Activated T-helper 17 cell treated with anti-CD3 and anti-CD28 coated beads, Interleukin-2, amount 50 U/mL, for 72 hours (primary cell): ENCODE measurements at places on chromosomes 3 and 15.

GRCh38 chr15:66862940-66863335 lies 160.9 kb downstream of the SMAD6 start:
- peak; percentile 88 for ATAC-seq

- ATAC-seq = no peak
These were observed 1.4 kb downstream of the MAP6D1 start for GRCh38 chr3:183823963-183824362.

DNA sequence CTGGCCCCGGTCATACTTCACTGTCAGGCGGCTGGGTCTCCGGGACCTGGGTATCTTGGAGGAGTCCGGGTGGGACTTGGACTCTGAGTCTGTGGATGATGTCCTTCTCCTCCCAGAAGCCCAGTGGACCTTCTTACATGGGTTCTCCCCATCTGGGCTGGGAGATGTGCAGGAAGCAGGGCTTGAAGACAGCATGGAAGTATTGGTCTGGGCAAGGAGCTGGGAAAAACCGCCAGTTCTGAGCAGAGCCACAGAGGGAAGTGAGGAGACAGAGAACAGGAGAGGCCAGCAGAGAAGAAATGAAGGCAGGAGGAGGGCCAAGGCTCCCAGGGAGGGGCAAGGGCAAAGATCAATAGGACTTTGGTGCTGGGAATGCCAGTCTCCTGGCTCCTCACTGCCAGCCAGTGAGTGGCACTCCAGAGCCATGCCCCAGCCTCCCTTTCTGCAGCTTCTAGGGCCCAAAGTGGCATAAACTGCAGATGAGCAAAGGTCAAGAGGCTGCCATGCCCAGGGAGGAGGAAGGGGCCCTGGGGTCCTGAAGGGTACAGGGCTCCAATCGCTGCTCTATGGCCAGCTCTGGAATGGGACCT lies at the start of gene PPP1R14D:
PPP1R14D (minus strand) TSS at position 262 of the 590 bp plus-strand sequence; CDS start at position 195, 67 bp downstream.
- no peak for ATAC-seq

DNA sequence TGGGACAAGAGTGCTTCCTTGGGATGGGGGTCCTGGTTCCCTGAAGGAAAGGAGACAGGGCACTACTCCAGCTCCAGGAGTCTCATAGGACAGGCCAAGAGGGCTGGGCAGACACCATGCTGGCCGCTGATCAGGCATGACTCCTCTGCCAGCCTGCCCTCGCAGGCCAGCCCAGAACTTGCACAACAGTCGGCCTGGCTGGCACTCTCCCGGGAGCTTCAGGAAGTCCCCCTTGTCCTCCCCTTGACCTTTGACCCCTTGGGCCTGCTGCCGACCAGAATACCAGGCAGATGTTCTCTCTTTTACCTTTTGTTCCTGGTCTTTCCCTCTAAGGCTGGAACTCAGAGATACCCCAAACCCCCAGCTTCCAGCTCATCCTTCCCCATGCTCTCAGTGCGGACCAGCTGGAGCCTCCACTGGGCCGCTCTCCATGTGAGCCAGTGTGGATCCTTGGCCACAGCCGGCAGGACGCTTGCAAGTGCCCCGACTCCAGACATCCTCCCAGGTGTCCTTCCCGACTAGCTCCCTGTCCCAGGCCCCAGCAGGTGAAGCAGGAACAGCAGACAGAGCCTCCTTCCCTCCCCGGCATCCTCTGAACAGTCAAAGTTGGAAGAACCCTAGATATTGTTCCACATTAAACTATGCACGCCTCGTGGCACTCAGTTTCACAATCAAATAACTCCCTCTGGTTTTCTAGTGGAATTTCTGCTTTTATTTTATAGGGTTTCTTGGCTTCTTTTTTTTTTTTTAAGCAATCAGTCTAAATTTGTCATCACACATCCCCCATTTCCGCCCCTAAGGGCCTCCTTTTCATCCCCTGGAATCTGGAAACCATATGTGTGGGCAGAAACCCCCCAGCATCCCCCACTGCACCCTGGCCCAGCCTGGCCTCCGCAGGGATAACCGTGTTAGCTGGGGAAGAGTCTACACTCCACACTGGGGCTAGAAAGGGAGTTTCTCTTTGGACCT lies 15.7 kb downstream of the VPS18 start:
- ATAC-seq = no peak

GRCh38 chr3:47791193-47791855 lies 9.6 kb upstream of the SMARCC1 start:
- no peak for ATAC-seq

DNA sequence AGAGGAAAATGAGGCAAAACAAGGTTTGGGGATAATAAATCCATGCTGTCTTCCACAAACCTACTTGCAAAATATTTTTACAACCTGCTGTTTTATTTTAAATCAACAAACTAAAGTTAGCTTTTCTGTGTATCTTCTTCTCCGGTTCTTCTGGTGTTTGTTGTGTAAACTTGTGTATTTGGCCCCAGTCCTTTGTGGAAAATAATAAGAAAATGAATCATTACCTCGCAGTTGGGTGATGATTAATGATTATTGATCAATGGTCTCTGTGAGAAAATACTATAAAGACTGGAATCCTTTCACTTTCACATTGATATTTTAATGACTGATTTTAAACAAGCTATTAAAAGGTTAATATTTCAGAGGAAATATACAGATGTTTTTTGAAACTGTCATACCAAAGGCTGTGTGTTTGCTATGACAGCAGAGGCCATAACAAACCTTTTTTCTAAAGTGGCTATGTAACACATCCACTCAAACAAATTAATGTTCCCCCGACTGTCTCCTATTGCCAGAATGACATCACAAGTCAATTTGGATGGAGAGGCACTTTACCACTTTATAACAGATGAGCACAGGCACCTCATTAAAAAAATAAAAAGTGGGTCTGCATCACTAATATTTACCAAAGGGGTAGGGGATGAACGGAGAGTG lies 152.5 kb downstream of the MEX3B start:
- ATAC-seq = no peak

DNA sequence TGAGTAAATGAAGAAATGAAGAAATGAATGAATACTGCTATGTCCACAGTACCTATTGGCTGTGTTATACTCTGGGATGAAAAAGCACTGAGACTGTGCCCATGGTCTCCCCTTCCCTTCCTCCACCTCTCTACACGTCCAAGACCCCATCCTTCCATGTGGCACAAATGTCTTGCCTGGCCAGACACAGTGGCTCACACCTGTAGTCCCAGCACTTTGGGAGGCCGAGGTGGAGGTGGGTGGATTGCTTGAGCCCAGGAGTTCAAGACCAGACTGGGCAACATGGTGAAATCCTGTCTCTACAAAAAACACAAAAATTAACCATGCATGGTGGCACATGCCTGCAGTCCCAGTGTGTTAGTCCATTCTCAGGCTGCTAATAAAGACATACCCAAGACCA lies 200.1 kb downstream of the FAM43A start:
- no peak for ATAC-seq

DNA sequence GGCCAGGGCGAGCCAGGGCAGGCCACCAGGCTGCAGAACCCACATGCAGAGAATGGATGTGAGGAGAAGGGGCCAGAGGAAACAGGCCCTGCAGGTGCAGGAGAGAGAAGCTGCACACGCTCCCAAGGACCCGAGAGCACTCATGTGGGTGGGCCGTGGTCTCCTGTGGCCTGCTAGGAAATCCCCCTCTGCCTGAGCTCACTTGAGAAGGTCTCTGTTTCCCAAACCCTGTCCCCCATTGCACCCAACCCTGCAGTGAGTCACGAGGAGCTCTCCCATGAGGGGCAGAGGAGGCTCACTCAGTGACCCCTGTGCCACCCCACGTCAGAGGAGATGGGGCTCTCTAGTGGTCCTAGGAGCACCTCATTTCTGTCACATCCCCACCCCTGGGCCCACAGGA lies 111.1 kb downstream of the KLF13 start:
- ATAC-seq = peak; percentile 3

DNA sequence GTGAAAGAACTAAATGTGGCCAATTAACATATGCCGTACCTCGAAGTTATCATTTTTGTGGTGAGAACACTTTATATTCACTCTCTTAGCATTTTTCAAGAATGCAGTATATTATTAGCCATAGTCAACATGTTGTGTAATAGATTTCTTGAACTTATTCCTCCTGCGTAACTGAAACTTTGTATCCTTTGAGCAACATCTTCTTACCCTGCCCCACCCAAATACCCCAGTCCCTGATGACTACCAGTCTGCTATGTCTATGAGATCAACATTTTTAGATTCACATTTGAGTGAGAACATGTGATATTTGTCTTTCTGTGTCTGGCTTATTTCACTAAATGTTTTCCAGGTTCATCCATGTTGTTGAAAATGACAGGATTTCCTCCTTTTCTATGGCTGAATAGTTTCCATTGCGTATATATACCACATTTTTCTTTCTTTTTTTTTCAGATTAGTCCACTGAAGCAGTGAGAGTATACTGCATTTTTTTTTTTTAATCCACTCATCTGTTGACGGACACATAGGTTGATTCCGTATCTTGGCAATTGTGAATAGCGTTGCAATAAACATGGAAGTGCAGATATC lies 12.7 kb upstream of the KBTBD8 start:
- no peak for ATAC-seq

GRCh38 chr3:193620650-193621049 lies 27.6 kb downstream of the OPA1 start:
- peak; percentile 95 for ATAC-seq

GRCh38 chr3:41418961-41419691 lies 219.8 kb downstream of the CTNNB1 start:
- peak; percentile 96 for ATAC-seq

- ATAC-seq = no peak
These were observed 681 bp downstream of the PIK3CB start for GRCh38 chr3:138833899-138834595.

- no peak for ATAC-seq
These were observed 78.0 kb downstream of the CHCHD6 start for GRCh38 chr3:126781889-126782491.
